ENCODE measurements at places on chromosomes 4 and X.

DNA sequence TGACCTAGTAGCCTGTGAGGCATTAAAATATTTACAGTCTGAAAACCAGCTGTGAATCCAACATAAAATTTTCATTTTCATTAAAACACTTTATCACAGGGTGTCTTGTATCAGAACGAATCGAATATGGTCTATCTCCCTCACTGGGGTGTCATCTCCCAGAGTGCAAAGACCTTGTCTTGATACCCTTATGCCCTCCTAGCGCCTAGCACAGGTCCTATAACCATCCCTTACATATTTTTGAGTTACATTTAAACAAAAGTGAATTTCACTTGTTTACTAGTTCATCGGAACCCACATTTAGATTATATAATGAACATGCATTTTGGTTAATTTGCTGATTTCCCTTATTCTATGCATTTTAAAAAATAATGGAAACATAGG is 14.0 kb downstream of the DIPK2B start:
- no peak for DNase-seq

- peak; percentile 59 for DNase-seq
Observed at GRCh38 chrX:21806691-21807090, 32.7 kb upstream of the MBTPS2 start.

- DNase-seq = peak; percentile 21
Observed at GRCh38 chr4:107740381-107740780, 20.3 kb upstream of the PAPSS1 start.

DNA sequence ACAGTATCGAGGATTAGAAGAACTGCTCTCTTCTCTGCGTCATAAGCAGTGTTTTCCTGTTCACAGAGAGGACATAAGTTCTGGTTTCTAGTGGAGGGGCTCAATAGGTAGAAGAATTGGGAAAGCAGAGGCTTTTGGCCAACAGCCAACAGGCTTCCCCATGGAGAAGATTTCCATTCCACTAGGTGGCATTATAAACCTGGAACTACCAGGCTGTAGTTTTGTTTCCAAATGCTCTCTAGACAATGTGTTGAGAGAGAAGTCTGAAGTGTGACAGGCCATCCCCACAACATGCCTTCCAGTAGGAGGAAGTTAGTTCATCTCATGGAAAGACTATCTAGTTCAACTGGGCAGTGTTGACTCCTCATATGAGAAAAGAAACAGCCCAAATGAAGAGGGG is 63.8 kb upstream of the ANXA10 start:
- DNase-seq = peak; percentile 45

DNA sequence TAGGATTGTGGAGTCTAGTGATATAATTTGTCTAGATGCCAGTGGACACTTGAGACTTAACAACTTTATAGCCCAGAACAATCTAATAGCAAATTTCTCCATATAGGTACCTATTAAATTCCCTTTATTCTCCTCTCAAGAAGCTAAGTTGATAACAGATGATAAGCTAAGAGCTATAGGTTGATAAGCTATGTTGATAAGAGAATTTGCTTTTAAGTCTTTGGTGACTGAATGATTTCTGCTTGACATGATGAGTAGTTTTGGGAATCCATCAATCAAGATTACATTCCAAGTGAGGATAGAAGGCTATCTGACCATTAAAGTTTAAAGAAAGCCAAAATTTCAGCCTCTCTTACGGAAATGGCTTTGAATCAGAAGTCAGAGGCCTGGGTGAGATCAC is 131.6 kb downstream of the EMCN start:
- DNase-seq = no peak

- no peak for DNase-seq
Observed at GRCh38 chrX:151970027-151970426, 4.4 kb downstream of the GABRE start.

DNA sequence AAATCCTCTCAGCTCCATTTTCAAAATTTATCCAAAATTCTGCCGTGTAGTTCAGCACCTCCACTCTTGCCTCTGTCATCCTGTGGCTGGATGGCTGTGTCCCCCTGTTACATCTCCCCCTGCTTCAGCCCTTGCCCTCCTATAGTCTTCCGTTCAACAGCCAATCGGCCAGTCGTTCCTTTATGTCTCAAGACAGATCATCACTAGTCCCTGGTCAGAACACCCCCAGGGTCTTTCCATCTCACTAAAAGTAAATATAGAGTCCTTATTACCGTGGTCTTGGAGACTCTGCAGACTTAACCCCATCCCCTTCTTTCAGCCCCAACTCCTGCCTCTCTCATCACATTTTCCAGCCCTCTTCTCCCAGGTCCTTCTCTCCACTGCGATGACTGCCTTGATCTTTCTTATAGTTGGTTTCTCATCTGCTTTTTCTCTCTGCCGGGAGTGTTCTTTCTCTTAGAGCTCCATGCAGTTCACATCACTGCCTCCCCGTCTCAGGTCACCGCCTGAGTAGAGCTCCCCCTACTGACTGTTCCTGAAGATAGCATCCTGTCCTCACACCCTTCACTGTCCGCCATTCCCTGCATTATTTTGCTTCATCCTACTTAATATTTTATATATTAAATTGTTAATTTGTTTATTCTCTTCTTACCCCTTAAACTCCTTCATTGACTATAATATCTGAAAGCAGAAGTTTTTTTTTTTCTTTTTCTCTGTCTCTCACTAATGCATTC is 736.9 kb upstream of the MAGEB2 start:
- peak; percentile 0 for DNase-seq

DNA sequence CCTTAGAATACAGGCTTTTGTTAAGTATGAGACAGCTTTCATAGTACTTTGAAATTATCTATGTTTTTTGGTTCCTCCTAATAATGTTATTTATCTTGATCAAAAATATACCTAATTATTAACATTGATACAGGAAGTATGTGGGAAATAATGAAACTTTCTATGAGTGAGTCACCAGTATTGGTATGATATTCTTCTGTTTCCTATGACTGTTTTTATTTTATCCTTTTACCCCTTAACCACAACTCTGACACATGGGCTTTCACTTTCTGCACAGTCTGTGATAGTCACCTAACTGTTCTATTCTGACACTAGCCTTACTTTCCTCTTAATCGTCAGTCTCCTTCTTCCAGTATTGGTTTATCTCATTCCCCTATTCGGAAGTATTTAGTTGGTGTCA is 4.7 kb downstream of the THAP9 start:
- DNase-seq = peak; percentile 82

GRCh38 chr4:24557026-24558025 is 27.0 kb downstream of the DHX15 start:
- DNase-seq = peak; percentile 34

GRCh38 chrX:12919051-12919450 is 12.6 kb downstream of the TLR8 start:
- DNase-seq = peak; percentile 75

- DNase-seq = no peak
Observed at GRCh38 chr4:2663275-2663674, 92.9 kb downstream of the TNIP2 start.

GRCh38 chr4:160403081-160403480 is 1300.2 kb downstream of the RAPGEF2 start:
- DNase-seq = no peak

DNA sequence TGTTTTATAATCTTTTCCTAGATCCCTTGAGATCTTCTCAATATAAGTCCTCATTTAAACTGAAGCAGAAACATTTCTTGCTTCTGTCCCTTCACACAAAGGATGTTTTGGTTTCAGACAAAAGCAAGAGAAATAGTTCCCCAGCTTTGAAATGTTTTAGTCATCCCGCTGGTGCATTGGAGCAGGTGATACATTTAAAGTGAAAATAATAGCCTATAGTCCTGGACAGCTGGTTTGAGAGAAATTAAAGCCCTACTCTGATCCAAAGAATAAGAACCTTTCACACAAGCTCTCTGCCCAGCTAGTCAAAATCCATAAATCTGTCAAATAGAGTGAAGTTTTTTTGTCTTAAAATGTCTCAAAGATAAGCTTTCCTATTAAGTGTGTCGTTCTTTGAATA is 79.4 kb downstream of the LUZP4 start:
- no peak for DNase-seq

- DNase-seq = no peak
Observed at GRCh38 chr4:105283501-105283900, 136.8 kb downstream of the TET2 start.

DNA sequence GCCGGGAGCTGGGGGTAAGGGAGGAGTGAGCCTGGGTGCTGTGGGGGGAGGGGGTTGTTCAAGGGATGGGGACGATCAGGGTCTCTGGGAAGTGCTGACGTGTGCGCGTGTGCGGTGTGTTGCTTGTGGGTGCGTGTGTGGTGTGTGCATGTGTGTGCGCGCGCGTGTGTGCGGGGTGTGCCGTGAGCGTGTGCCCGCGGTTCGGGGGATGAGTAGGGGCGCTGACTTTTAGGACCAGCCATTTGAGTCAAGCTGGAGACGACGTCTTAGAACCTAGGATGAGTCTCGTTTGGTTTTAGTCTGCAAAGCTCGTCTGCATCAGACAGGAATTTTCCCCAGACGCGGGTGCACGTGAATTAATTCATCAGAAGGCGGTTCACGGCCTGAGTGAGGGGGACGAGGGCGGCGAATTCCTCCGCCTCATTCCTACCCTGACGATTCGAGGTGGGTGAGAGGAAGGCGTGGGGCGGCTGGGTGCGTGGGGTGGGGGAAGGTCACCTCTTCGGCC is 950 bp upstream of the TMEM271 start:
- no peak for DNase-seq

DNA sequence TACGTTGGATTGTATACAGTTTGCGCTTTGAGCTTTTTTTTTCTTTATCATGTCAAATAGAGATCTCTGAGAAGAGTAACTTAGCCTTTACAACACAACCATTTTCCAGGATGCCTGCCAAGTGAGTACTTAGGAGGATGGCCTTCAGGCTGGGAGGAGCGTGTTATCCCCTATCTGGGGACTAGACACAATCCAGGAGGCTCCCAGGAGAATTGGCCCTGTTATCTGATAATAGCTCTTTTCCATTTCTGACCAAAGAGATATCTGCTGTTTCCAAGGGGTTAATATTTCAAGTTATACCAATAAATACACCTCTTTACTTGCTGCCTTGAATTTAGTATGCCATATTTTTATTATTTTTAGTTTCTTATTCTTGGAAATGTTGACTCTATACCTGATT is 169.5 kb upstream of the SMARCAD1 start:
- DNase-seq = no peak

- DNase-seq = no peak
Observed at GRCh38 chr4:20883231-20883630, 183.0 kb downstream of the PACRGL start.

DNA sequence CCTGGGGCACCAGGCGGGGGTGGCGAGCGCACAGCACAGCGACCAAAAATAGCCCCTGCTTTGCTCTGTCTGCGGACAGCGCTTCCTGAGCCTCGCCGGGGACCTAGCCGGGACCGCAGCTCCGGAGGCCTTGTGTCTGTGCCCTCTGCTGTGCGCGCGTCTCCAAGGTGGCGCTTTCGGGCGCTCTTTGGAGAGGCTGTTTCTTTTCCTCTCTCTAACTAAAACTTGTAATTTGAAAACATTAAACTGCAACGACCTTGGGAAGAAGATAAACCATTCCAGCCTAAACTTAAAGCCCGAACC is 3.4 kb downstream of the ARX start:
- DNase-seq = no peak

DNA sequence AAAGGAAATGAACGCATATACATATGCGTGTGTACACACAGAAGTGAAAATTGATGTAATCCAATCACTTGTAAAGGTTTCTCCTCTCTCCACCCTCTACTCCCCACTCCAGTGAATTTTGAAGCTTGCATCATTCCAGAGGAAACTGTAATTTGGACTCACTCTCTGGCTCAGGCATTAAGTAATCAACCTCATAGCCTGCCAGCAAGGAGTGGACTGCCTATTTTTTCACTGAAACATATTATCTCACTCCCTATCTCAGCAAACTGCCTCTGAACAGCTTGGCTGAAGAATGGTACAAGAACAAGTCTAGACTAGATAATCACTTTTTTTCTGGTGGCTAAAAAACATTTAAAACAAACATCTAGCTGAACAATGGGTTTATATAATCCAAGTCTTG is 124.2 kb downstream of the C4orf51 start:
- DNase-seq = peak; percentile 97

DNA sequence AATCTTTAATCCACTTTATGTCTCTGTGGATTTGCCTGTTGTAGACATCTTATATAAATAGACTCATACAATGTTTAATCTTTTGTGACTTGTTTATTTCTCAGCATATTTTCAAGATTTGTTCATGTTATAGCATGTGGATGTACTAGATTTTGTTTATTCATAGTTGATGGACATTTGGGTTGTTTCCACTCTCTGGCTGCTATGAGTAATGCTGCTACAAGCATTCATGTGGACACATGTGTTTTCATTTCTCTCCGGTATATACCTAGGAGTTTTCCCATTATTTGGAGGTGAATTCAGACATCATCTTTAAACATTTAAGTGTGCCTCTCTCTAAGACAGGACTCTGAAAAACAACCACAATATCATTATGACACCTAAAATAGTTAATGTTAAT is 2.3 kb downstream of the IKBKG start:
- peak; percentile 81 for DNase-seq

GRCh38 chr4:6594826-6595355 is 19.9 kb downstream of the MAN2B2 start:
- DNase-seq = peak; percentile 62

- DNase-seq = no peak
Observed at GRCh38 chr4:101958547-101958946, 168.0 kb downstream of the BANK1 start.

GRCh38 chr4:143667461-143667860 is 33.0 kb downstream of the FREM3 start:
- no peak for DNase-seq

GRCh38 chr4:150342945-150343344 is 239.0 kb upstream of the MAB21L2 start:
- peak; percentile 39 for DNase-seq

DNA sequence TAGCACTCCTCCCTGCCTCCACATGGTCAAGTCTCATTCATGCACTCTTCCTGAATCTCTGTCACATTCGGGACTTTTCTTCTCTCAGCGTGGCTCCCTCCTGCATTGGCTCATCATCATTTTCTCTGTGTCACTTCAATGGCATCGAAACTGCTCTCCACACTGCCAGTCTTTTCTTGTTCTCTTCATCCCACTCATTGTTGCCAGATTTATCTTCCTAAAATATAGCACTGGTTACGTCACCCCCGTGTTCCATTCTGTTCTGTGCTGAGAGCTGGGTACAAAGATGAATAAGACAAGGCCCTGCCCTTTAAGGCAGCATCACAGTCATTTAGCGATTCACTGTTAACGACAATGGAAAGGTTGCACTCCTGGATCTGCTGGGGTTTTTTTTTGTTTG is 174.4 kb upstream of the TBC1D9 start:
- DNase-seq = no peak

- DNase-seq = peak; percentile 90
Observed at GRCh38 chrX:154719132-154719675, 31.7 kb downstream of the GAB3 start.

DNA sequence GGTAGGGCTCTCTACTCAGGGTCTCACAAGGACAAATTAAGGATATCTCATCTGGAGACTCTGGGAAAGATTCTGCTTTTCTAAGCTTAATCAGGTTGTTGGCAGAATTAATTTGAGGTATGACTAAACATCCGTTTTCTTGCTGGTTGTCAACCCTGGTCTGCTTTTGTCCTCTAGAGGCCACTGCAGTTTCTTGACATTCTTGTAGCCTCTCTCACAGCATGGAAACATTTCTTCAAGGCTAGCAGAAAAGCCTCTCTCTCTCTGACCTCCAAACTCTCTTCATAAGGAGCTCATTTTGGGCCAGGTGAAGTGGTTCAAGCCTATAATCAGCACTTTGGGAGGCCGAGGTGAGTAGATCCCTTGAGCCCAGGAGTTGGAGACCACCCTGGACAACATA is 749.5 kb upstream of the PCDH7 start:
- peak; percentile 41 for DNase-seq

- no peak for DNase-seq
Observed at GRCh38 chrX:38086451-38087215, 80.3 kb downstream of the SYTL5 start.

GRCh38 chr4:28462766-28463700 is 1602.4 kb downstream of the STIM2 start:
- DNase-seq = no peak

All from bronchial epithelial cell (primary cell).